ENCODE measurements at places on chromosomes 13 and 19.

GRCh38 chr19:16849168-16849567 is 20.0 kb downstream of the SIN3B start:
- no peak for DNase-seq

DNA sequence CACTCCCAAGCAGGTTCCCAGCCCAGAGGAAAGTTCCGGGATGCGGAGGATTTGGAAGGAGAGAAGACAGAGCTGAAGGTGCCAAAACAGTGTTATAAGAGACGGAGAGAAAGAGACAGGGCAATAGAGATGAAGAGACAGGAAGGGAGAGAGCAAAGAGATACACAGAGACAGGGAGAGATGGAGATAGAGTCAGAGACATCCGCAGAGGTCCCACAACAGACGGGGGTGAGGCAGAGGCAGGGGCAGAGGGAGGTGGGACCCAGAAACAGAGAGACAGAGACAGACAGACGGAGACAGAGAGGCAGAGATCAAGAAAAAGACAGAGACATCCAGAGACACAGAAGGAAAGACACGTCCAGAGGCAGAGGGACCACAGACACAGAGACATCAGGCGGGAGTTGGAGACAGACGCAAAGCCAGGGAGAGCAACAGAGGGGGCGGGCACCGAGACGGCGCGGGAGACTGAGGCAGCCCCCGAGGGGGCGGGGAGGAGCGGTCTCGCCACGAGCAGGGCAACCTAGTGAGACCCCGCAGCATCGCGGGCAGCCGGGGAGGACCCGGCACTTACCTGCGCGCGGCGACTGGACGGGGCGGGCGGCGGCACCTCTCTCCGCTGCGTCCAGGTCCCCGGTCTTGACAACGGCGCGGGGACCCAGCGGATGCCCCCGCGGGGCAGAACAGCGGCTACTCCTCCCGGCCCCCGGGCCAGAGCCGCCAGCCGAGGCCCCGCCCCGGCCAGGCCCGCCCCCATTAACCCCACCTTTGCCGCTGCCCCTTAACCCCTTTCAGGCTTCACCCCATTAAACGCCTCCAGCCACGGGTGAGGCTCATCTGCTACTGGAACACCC is at the start of gene GPR4:
TSS of gene GPR4 (minus strand) at position 689 of the 851 bp plus-strand sequence. CDS start 10,346 bp downstream, outside the sequence.
- DNase-seq: no peak

DNA sequence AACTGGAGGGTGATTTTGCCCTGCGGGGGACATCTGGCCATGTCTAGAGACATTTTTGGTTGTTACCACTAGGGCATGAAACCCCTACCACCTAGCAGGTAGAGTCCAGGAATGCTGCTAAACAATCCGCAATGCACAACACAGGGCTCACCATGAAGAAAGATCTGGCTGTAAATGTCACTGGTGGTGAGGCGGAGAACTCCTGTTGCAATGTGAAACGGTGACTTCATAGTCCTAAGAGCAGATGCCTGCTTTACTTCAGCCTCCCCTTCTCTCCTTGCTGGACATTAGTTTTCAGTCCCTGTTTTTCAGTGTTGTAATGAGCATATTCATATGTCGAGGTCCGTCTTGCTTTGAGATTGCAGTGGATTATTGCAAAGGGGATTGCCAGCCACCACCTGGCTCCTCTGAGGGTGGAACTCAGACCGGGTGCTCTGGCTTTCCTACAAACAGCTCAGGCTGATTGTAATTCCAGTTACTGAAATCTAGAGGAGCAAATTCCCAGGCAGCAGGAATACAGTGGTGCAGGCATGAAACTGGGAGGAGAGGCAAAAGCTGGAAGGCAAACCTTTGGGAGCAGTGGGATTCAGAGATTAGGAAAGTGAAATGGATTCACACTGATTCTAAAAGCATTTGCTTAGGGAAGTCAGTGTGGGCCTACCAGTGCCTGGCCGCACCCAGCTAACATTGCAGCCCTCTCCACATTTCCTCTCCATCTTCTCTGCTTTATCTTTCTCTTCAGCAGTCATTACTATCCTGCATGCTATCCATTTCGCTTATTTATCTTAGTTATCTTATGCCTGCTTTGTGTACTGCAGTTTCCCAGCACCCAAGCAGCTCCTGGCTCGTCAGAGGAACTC is 76.1 kb upstream of the PCDH8 start:
- DNase-seq: no peak

- DNase-seq: no peak
Observed at GRCh38 chr19:5624018-5624663, 1.3 kb downstream of the SAFB start.

GRCh38 chr13:25001476-25002206 is 94.3 kb upstream of the PABPC3 start:
- no peak for DNase-seq

DNA sequence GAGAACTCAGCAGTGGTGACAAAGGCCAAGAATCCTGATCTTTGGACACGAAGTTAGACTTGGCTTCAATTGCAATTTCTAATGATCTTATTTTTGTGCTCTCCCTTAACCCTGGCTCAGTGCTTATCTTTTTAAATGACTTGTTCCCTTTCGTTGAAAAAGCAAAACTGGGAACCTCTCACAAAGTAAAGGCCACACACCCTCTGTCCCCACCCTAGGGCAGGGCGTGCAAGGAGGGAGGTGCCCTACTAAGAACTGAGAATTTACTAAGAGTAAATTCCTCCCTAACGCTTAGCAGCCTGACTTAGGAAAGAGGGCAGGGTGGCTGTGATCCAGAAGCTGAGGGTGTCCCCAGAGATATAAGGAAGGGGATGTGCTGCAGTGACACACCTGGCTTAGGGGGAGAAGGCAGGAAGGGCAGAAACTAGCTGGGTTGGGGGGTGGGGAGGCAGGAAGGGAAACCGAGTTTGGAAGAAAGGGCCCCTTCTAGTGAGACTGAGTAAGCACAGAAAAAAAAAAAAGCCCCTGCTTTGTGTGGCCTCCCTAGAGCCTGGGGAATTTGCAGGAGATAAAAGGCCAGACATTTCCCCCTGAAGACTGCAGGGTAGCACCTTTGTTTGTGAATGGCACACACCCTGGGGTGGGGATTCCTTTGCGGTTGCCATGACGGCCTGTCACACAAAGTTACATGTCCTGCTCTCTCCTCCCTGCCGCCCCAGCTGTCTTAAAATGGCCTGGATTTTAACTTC is 435.1 kb downstream of the EFNB2 start:
- no peak for DNase-seq
